ENCODE measurements at places on chromosomes 6 and 20.

GRCh38 chr6:116512734-116513133, 1.3 kb downstream of the CALHM5 start:
- DNase-seq = no peak

DNA sequence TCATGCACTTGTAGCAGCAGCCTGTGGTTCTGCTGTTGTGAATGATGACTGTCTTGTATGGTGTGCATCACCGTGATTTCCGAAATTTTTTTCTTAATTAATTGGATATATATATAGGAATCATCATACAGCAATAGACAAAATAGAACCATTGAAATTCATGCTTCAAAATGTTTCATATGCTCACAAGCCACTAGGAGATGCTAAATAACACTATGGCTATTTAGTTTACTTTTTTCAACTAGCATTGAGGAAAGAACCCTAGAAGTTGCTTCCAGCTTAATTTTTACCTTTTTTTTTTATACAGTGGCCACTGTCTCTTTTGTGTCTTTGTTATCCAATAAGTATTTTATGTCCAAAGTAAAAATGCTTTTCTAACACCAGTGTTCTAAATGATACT, 485.4 kb downstream of the CDKAL1 start:
- no peak for DNase-seq

GRCh38 chr6:1486387-1486786, 97.0 kb downstream of the FOXF2 start:
- DNase-seq = no peak

DNA sequence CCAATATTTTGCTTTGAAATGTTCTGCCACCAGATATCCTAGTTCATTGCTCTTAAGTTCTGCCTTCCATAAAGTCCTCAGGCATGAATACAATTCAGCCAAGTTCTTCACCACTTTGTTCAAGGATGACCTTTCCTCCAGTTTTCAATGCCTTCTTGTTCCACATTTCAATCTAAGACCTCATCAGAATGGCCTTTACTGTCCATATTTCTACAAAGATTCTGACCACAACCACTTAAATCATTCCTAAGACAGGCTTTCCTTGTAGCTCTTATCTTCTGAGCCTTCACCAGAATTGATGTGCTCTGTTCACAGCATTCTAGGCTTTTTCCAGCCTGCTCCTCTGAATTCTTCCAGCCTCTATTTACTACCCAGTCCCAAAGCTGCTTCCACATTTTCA, 319.0 kb downstream of the HACE1 start:
- no peak for DNase-seq

DNA sequence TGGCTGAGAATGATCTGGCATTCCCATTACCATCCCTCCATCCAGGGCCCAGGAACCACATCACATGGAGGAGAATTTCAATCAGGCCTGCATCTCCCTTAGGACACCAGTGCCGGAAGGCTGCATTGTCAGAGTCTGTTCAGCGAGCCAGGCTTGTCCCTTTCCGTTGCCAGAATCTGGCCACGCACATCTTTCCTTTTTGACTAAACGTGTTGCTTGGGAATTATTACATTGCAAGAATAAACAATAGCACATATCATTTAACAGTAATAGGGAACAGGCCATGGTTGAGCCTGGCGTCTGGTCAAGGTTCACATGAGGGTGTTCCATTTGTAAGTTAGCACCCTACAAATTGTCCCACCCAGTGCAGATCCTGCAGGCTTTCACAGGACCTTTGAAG, 42.8 kb downstream of the SOBP start:
- peak; percentile 82 for DNase-seq

DNA sequence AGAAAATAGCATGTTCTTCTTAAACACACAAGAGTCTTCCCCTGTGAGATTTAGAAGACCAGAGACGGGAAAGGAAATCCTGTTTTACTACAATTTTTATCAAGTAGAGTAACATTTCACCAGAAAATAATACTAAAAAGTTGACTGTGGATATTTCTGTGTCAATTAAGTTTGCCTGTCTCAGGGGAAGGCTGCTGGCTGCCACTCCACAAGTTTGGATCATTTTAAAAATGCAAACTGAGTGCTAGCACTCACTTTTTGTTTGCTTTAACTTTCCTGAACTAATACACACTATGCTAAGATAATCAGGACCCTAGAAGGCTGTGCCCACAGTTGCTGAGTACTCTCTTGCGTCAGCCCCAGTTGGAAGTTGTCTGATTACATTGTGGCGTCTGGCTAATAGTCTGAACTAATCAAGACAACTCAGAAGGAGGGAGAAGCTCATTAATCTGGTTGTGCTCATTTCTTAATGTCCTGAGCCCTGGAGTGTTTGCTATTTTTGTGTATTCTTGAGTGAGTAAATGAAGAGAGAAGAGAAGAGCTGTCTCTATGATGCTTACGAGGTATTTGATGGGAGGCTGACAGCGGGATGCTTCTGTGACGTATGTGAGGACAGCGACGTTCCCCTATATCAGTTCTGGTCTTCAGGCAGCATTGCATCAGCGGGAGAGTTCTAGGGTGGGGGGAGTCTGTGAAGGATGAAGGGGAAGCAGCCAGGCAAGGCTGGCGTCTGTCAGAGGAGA, 664.2 kb downstream of the QKI start:
- no peak for DNase-seq

DNA sequence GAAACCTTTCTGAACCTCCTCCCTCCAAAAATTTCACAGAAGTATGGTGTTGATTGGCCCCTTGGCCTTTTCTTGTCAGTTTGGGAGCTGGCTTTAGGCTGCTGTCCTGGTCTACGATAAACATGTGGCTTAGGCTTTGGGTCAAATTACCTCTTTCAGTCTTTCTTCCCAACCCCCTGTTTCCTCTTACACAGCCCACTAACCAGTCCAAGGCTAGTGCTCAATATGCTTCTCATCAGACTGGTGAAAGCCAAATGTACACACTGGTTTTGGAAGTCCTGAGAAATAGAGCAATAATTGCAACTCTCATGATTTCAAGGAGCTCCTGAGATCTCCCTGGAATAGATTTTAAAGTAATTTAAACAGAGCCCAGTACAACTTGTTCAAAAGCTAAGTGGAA, 933.7 kb upstream of the GJE1 start:
- no peak for DNase-seq

DNA sequence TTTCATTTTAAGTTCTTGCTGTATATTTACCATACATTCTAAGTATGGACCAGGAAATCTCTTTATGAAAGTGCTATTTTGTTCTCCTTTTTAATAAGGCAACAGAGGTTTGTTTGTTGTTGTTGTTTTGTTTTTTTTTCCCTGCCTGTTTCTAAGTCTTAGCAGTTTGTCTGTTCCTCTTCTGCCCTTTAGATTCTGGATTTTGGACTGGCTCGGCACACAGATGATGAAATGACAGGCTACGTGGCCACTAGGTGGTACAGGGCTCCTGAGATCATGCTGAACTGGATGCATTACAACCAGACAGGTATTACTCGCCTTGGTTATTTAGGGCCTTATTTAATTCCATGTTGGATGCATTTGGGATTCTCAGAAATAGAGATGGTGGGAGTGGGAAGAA, 48.0 kb downstream of the MAPK14 start:
- no peak for DNase-seq

DNA sequence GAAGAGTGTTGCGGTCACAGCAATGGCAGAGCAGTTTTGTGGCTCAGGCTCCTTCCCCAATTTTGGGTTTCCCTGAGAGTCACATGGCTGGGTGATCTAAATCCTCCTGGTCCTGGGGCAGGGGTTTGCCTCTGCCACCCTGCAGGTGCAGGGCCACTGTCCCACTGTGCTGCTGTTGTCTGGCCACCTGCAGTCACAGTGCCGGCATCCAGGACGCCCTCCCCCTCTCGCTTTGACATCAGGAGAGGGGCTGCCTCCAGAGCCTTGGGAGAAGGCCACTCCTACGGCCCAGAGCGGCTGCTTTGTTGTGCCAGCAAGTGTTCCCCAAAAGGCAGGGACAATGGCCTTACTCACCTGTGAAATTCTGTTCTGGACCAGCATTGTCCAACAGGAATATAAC, 449.0 kb downstream of the QKI start:
- no peak for DNase-seq

- DNase-seq = no peak
These were observed 135.1 kb upstream of the CNR1 start for GRCh38 chr6:88301256-88301655.

DNA sequence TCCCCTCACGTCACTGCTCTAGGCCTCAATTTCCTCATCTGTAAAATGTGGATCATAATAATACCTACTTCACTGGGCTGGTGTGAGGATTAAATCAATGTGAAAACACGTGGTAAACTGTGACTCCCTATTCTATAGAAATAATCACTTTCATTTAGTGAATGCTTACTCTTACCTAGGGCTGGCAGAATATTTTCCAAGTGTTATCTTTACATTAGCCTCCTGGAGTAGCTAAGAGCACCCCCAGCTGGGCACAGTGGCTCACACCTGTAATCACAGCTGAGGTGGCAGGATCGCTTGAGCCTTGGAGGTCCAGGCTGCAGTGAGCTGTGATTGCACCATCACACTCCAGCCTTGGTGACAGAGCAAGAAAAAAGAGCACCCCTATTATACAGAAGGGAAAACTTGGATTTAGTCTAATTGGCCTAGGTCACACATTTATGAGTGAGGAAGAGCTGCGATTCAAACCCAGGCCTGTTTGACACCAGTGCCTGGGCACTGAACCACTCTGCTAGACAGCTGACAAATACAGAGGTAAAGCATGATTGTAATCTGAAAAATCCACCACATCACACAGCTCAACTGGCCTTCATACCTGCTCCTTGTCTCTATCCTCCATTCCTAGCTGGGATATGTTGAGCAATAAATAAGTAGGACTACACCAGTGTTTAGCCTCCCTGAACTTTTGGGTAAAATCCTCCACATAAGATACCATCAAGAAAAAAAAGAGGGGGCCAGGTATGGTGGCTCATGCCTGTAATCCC, 1.4 kb upstream of the SNTA1 start:
- DNase-seq = no peak

- no peak for DNase-seq
These were observed 161.7 kb downstream of the SYCP2 start for GRCh38 chr20:59771506-59772372.

DNA sequence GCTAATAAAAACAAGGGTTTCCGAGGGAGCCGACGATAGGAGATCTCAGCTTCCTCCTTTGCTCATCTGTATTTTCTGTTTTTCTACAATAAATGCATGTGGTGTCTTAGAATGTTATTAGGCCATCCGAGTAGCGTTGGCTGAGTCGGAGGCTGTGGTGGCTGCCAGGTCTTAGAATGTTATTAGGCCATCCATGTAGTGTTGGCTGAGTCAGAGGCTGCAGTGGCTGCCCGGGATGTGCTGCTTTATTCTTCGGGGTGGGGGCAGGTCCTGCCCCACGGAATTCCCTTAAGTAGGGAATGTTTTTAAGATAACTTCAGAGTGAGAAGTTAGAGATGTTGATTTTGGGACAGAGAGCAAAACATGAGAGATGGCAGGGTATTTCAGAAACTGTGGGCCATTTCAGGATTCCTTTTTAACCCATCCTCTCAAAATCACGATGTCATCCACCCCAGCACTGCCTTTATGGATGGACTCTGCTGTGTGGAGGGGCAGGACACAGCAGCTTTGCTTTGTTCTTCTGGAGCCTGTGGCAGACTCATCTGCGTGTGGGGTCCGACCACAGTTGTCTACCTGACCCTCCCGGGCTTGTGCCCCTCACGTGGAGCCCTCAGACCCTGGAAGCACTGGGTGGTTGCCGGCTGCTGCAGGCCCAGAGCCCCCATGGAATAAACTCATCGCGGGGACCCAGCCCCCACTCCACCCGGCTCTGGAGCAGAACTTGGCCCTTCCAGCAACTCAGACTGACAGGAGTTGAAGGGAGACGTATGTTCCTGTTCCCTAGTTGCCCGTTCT, 20.4 kb downstream of the OSBPL2 start:
- DNase-seq = no peak

- no peak for DNase-seq
These were observed 124.5 kb upstream of the SAMD5 start for GRCh38 chr6:147384029-147384428.

DNA sequence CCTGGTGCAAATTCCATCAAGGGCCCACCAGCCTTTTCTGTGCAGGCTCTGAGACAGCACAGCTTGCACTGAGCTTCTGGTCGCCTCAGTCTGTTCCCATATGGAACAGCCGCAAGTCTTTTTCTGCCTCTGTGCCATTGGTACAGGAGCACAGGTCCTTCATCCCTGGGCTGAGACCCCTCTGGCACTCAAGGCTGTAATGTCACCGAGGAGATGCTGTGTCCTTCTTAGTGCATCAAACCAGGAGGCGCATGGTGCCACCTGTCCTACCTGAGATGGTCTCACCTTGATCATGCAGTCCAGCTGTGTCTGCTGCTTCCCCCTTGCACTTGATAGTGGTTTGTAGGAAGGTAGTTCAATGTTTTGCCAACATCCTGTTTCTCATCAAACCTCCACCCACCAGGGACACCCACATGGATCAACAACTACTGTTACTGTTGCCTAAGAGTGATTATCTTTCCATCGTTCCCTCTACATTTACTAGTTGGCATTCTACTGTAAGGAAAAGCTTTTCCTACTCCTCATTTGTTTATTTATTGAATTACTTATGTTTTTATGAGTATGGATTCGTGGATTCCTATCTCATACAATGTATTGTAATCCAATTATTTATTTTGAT, 29.0 kb downstream of the FAM50B start:
- DNase-seq = no peak

DNA sequence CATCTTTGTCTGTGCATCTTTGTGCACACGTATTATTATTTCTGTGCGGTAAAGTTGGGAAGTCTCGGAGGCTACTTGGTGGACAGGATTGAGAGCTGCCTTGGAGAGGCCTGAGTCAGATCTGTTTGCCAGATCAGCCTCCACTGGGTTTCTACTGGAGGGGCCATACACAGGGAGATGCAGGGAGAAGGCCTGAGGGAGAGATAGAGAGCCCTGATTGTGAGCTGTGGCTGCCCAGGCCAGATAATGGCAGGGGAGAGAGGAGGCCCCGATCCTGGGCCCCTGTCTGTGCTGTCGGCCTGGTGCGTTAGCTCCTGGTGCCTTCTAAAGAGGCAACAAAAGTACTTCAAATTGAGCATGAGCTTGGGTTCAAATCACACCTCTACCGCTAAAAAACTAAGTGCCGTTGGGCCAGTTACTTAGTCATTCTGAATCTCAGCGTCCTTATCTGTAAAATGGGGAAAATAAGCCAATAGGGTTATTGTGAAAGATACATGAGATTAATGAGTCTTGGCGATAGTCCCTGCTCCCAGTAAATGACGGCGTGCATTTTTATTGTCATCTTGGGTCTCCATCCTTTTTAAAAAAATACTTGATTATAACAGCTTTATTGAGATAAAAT, 27.6 kb upstream of the ADA start:
- no peak for DNase-seq

DNA sequence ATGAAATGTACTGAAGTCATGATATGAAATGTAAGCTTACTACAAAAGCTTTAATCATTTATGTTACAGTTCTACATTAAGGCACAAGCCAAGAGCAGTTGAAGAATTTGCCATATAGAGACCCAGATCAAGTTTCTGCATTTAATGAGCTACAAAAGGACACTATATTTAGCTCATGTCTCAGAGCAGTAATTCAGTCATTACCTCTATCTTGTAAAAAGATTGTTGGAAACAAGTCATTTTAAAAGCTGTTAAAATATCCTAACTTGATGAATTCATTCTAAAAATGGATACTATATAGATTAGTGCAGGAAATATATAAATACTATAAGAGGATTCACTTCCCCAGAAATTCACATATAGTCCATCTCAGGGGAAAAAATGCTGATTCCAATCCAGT, 45.2 kb upstream of the RIPPLY2 start:
- no peak for DNase-seq

Measured in BE2C (cell line).